Activated CD4-positive, alpha-beta memory T cell treated with anti-CD3 and anti-CD28 coated beads, Interleukin-2, amount 10 ng/mL, durations not matched to agents 7 days and 5 days (primary cell): ENCODE measurements at places on chromosomes 12 and 14. TPM values are rescaled to one million over a fixed set of nuclear protein-coding genes. Genes with fewer than 3 reads are reported as not detected.
A peak's percentile ranks its signal among the peaks of the same experiment; 100 is the strongest.

GRCh38 chr12:643475-644302, 19.6 kb downstream of the NINJ2 start:
- peak overlapping the region; percentile 94 for H3K27ac ChIP-seq
- H3K4me1 ChIP-seq = peaks cover 62% of the 10 kb centered on the region
- H3K36me3 ChIP-seq = peaks cover 23% of the 10 kb centered on the region
- DNase-seq = peak; percentile 46

GRCh38 chr12:32031109-32031508, 71.9 kb downstream of the RESF1 start:
- no peak for DNase-seq
- H3K36me3 ChIP-seq = no peaks in the 10 kb centered on the region
- no peak overlapping the region for H3K4me3 ChIP-seq
- H3K27me3 ChIP-seq = no peaks in the 10 kb centered on the region

The CKB gene
- 5.5 TPM for total RNA-seq

- H3K4me1 ChIP-seq = no peaks in the 10 kb centered on the region
- no peaks in the 10 kb centered on the region for H3K36me3 ChIP-seq
- peaks cover 3% of the 10 kb centered on the region for H3K27me3 ChIP-seq
- H3K27ac ChIP-seq = no peak overlapping the region
- no peak overlapping the region for H3K4me3 ChIP-seq
Measured at GRCh38 chr12:58408516-58408915, 467.1 kb downstream of the ATP23 start.

The ASB2 gene
- 93.9 TPM for total RNA-seq

The CCDC175 gene
- not detected for total RNA-seq

DNA sequence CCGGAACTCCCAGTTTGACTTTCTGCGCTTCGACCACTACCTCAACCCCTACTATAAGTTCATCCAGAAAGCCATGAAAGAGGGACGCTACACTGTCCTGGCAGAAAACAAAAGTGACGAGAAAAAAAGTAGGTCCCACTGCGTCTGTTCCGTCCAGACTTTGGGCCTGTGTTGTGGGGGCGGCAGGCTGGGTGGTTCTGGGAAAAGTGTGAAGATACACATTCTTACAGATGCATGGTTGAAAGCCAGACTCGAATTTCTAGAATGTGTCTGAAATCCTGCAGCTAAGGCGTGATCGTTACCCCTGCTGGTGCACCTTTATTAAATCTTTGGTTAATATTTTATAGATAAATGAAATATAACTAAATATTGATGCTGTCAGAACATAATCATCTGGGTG, 14.6 kb downstream of the SFSWAP start:
- H3K27me3 ChIP-seq = no peaks in the 10 kb centered on the region
- DNase-seq = no peak
- peaks cover 5% of the 10 kb centered on the region for H3K4me1 ChIP-seq
- no peak overlapping the region for H3K27ac ChIP-seq
- no peak overlapping the region for H3K4me3 ChIP-seq

- H3K36me3 ChIP-seq = no peaks in the 10 kb centered on the region
- no peak for DNase-seq
- H3K4me1 ChIP-seq = peaks cover 7% of the 10 kb centered on the region
- H3K27ac ChIP-seq = no peak overlapping the region
Measured at GRCh38 chr12:131102991-131103668, 149.4 kb downstream of the ADGRD1 start.

GRCh38 chr12:93442411-93443340, 929 bp upstream of the UBE2N start:
- peaks cover 10% of the 10 kb centered on the region for H3K36me3 ChIP-seq
- no peaks in the 10 kb centered on the region for H3K27me3 ChIP-seq
- H3K4me3 ChIP-seq = peak overlapping the region; percentile 97
- no peak for DNase-seq

- peak; percentile 2 for DNase-seq
- H3K27ac ChIP-seq = no peak overlapping the region
- no peaks in the 10 kb centered on the region for H3K36me3 ChIP-seq
- peaks cover 50% of the 10 kb centered on the region for H3K27me3 ChIP-seq
Measured at GRCh38 chr14:72605921-72606220, 288.0 kb downstream of the DPF3 start.

DNA sequence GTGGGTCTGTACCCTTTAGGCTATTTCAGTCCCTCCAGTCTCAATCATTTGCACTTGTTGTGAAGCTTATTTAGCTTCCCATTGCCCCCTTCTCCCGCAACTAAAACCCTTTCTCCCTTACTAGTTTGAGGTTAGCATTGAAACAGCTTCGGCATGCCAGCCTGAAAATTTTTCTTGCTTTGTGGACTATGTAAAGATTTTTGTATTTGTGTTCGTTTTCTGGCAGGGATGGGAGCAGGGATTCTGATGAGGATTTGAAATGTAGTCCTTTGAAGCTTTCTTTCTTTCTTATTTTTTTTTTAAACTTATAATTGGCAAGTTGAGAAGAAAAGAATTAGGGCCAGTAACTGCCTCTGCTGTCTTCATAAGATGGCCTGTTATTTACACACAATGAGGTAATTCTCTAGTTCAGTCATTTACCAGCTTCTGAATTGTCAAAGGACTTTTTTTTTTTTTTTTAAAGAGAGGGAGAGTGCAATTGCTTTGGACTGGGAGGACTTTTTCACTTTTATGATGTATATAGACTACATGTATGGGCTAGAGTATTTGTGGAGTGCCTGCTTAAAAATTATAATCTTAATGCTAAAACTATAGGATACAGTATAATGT, 29.0 kb downstream of the PALS1 start:
- no peak for DNase-seq
- no peak overlapping the region for H3K27ac ChIP-seq
- H3K4me3 ChIP-seq = no peak overlapping the region
- peaks cover 15% of the 10 kb centered on the region for H3K4me1 ChIP-seq
- H3K27me3 ChIP-seq = no peaks in the 10 kb centered on the region
- H3K36me3 ChIP-seq = peaks cover 16% of the 10 kb centered on the region

DNA sequence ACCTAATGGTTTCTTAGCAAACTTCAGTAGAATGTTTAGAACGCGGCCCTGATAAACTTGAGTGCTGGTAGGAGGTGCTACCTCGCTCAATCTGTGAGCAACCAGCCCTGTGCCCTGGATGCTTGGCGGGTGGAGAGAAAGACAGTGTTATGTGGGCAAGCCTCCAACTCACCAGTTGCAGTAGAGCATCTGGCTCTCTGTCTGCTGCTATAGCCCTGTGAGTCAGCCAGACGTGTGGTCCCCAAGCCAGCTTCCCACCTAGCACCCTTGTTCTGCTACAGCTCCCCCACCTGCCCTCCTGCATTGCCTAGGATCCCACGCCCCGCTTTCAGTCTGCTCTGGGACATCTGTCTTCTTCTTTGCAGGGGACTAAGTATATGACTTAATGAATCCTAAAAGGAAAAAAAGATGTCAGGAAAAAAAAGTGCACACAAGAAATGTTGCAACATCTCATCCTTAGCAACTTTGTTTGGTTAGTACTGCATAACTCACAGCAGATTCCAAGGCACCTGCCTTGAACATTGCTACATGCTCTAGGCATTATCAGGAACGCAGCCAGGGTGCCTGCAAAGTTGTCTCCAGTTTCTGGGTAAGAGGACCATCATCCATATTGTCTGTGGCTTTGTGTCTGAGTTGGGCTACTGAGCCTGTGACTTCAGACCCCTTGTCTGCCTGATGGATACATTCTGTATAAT, 13.6 kb downstream of the SNRNP35 start:
- H3K4me1 ChIP-seq = peaks cover 13% of the 10 kb centered on the region
- no peak overlapping the region for H3K27ac ChIP-seq
- H3K27me3 ChIP-seq = no peaks in the 10 kb centered on the region
- DNase-seq = no peak
- peaks cover 22% of the 10 kb centered on the region for H3K36me3 ChIP-seq

DNA sequence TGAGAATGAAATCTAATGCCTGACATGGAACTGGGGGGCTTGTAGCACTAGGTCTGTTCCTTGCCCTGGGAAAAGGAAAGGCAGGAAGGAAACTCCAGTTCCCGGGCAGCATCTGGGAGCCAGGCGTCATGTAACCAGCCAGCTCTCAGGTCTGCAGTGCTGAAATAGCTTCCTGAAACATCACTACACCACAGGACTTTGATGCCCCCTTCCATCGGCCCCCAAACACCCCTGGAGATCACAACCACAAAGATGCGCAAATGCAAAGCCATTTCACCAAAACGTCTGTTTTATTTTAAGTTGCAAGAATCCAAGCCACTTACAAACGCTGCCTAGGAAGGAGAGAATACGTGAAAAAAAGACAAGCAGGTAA, 40.9 kb downstream of the KCTD10 start:
- H3K27ac ChIP-seq = no peak overlapping the region
- H3K4me1 ChIP-seq = peaks cover 11% of the 10 kb centered on the region
- H3K27me3 ChIP-seq = no peaks in the 10 kb centered on the region
- no peaks in the 10 kb centered on the region for H3K36me3 ChIP-seq

The TMTC2 gene
- 5.1 TPM for total RNA-seq

- H3K27me3 ChIP-seq = peaks cover 12% of the 10 kb centered on the region
- H3K4me1 ChIP-seq = no peaks in the 10 kb centered on the region
- no peaks in the 10 kb centered on the region for H3K36me3 ChIP-seq
- no peak overlapping the region for H3K27ac ChIP-seq
Measured at GRCh38 chr12:46110223-46110611, 119.8 kb upstream of the SCAF11 start.

DNA sequence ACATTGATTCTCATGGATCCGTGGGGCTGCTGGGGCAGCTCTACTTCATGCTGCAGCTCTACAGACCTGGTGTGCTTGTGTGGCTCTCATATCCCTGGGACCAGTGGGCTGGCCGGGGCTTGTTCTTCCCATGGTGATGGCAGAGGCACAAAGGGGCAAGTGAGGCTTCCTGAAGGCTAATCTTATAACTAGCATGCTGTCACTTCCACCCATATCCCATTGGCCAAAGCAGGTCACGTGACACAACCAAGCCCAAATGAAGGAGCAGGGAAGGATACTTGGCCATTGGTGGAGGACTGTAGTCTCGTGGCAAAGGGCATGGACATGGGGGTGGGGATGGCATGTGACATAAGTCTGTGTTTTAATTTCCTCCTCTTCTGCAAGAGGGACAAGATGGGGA, 9.9 kb downstream of the PLBD2 start:
- peaks cover 6% of the 10 kb centered on the region for H3K4me1 ChIP-seq
- DNase-seq = no peak
- no peak overlapping the region for H3K27ac ChIP-seq
- no peak overlapping the region for H3K4me3 ChIP-seq

The TAS2R7 gene
- not detected for total RNA-seq

The IPO4 gene
- 26.2 TPM for total RNA-seq

DNA sequence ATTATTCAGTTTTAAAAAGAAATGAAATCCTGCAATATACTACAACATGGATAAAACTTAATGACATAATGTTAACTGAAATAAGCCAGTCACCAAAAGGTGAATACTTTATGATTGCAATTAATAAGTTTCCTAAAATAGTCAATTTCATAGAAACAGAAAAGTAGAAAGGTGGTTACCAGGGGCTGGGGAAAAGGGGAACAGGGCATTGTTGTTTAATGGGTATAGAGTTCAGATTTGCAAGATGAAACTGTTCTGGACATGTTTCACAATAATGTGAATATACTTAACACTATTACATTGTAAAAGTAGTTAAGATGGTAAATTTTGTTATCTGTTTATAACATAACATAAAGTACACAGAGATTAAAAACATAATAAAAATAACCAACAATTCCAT, 550.9 kb downstream of the CCER1 start:
- H3K27ac ChIP-seq = no peak overlapping the region
- H3K4me3 ChIP-seq = no peak overlapping the region
- no peaks in the 10 kb centered on the region for H3K36me3 ChIP-seq
- no peaks in the 10 kb centered on the region for H3K27me3 ChIP-seq
- DNase-seq = no peak

DNA sequence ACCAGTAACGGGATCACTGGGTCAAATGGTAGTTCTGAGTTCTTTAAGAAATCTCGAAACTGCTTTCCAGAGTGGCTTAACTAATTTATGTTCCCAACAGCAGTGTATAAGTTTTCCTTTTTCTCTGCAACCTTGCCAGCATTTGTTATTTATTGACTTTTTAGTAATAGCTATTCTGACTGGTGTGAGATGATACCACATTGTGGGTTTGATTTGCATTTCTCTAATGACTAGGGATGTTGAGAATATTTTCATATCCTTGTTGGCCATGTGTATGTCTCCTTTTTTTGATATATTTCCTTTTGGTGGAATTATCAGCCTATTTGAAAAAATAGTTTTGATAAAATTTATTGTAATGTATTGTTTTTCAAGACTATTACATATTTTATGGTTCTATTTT, 701.2 kb upstream of the FBXO33 start:
- H3K4me3 ChIP-seq = no peak overlapping the region
- no peak overlapping the region for H3K27ac ChIP-seq
- no peaks in the 10 kb centered on the region for H3K27me3 ChIP-seq

GRCh38 chr12:47729233-47729632, 3.9 kb upstream of the ENDOU start:
- no peak overlapping the region for H3K4me3 ChIP-seq
- no peak overlapping the region for H3K27ac ChIP-seq
- no peaks in the 10 kb centered on the region for H3K27me3 ChIP-seq
- no peaks in the 10 kb centered on the region for H3K36me3 ChIP-seq
- no peak for DNase-seq

DNA sequence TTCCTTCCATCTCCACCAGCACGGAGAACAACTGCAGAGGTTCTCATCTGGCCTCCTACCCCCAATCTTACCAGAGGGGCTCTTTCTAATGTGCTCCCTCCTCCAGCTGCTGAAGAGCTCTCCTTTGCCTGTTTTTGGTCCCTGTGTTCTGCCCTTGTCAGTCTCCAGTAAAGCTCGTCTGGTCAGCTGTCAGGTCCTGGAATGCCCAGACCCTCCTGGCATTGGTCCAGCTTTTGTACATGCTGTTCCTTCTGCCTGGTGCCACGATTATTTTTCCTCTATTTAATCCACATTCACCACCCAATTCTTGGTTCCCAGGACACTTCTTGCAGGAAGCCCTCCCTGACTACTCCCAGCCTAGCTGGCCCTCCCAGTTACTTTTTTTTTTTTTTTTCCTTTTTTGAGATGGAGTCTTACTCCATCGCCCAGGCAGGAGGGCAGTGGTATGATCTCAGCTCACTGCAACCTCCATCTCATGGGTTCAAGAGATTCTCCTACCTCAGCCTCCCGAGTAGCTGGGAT, 6.5 kb downstream of the SLC8B1 start:
- H3K4me3 ChIP-seq = no peak overlapping the region
- no peak for DNase-seq
- H3K27ac ChIP-seq = no peak overlapping the region
- peaks cover 12% of the 10 kb centered on the region for H3K4me1 ChIP-seq

The TSPAN8 gene
- total RNA-seq = not detected

The PTHLH gene
- total RNA-seq = not detected

The KRT71 gene
- not detected for total RNA-seq

The ZNF891 gene
- 1.6 TPM for total RNA-seq

GRCh38 chr14:64717870-64718269, 13.6 kb downstream of the PLEKHG3 start:
- H3K36me3 ChIP-seq = peaks cover 88% of the 10 kb centered on the region
- H3K27ac ChIP-seq = peak overlapping the region; percentile 70
- H3K27me3 ChIP-seq = no peaks in the 10 kb centered on the region
- H3K4me1 ChIP-seq = peaks cover 95% of the 10 kb centered on the region
- no peak for DNase-seq
- H3K4me3 ChIP-seq = no peak overlapping the region

The IPO8 gene
- 41.7 TPM for total RNA-seq

- no peaks in the 10 kb centered on the region for H3K4me1 ChIP-seq
- H3K4me3 ChIP-seq = no peak overlapping the region
- no peaks in the 10 kb centered on the region for H3K27me3 ChIP-seq
- H3K36me3 ChIP-seq = no peaks in the 10 kb centered on the region
- DNase-seq = no peak
Measured at GRCh38 chr14:33647385-33647786, 303.5 kb downstream of the EGLN3 start.
